ENCODE measurements at places on chromosomes 1 and 21.

GRCh38 chr1:168799927-168800605 is 71.1 kb upstream of the DPT start:
- DNase-seq = no peak

DNA sequence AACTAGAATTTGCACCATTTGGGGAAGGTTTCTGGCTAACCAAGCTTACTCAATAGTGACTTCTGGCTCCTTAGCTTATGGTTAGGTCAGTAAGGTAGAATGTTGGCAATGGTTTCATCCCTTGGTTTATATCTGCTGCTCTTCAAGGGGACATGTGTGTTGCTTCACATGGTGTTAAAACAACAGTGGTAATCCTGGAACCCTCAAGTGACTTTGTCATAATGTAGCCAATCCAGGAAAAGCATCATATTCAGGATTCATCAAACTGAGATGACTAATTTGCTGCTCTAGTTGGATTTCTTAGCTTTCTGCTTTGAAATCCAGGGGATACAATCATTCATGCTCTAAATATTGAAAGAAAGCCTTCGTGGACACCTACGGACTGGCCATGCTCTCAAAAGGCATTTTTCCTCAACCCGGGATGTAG is 108.7 kb downstream of the RGL1 start:
- no peak for DNase-seq

DNA sequence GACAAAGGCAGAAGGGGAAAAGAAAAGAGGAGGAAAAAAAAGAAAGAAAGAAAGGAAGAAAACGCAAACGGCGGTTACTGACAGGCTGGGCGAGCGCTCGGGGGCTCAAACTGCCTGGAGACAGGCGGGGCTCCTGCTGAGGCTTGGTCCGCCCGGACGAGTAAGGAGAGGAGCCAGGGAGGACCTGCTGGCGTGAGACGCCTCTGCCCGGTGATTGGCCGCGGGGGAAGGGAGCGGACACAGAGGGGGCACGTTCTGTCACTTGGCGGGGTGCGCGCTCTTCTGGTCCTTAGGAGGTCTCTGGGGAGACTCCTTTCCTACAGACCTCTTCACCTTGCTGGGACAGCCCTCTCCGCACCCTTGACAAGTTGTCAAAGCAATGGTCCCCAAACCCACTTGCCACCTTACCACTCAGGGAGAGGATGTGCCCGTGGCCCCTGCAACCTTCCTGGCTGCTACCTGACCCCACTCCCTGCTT is 791 bp upstream of the PIK3R3 start:
- no peak for DNase-seq

- DNase-seq = no peak
These were observed 15.1 kb downstream of the ELK4 start for GRCh38 chr1:205616563-205617293.

DNA sequence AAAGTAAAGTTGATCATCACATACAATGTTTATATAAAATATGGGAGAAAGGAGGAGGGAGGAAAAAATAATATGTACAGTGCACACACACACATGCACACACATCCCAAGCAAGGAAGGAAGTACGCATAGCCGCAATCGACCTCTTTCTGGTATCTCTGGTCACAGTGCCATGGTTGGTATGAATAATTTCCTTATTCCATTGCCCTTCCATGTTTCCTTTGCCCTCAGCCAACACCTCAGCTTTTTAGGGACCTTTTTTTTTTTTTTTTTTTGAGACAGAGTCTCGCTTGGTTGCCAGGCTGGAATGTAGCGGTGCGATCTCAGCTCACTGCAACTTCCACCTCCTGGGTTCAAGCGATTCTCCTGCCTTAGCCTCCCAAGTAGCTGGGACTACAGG is 20.6 kb downstream of the CITED4 start:
- no peak for DNase-seq

GRCh38 chr1:222931023-222931422 is 116.2 kb downstream of the DISP1 start:
- DNase-seq = no peak

GRCh38 chr1:13560541-13560940 is 23.1 kb upstream of the PDPN start:
- DNase-seq = no peak

- no peak for DNase-seq
These were observed 110.0 kb upstream of the COL11A1 start for GRCh38 chr1:103218369-103218768.

DNA sequence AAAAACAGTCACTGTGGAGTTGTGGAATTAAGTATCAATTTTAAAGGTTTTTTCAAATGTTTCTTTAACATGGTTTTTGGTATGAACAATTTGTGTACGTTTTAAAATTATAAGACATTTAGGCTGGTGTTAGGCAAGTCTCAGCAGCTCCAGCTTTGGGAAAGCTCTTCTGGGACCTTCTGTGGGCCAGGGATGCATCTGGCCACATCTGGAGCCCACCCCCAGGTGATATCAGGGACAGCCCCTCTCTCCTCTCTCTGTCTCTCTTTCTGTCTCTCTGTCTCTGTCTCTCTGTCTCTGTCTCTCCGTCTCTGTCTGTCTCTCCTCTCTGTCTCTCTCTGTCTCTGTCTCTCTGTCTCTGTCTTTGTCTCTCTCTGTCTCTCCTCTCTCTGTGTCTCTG is 1.3 kb upstream of the COL6A1 start:
- DNase-seq = no peak

DNA sequence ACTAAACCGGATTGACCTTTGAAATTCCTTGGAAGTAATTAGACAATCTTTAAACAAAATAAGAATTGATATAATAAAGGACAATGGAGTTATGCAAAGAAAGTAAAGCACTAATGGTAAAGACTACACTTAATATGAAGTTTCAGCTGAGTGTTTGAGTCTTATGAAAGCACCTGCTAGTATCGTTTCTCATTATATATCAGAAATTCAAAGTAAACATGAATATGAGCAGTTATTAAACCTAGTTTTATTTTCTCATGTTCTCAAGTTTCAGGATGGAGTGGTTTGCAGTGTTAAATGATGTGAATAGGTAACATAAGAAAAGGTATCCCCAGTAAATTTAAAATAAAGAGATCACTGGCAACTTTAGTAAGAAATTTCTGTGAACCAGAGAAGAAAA is 188.6 kb downstream of the ZP4 start:
- no peak for DNase-seq

- no peak for DNase-seq
These were observed 38.5 kb upstream of the LAX1 start for GRCh38 chr1:203726417-203726867.

GRCh38 chr1:44318097-44319088 is 36.7 kb downstream of the ERI3 start:
- peak; percentile 68 for DNase-seq

- no peak for DNase-seq
These were observed 90.4 kb upstream of the FMN2 start for GRCh38 chr1:240001177-240001740.

GRCh38 chr1:14296795-14297194 is 301.7 kb upstream of the KAZN start:
- DNase-seq = no peak

DNA sequence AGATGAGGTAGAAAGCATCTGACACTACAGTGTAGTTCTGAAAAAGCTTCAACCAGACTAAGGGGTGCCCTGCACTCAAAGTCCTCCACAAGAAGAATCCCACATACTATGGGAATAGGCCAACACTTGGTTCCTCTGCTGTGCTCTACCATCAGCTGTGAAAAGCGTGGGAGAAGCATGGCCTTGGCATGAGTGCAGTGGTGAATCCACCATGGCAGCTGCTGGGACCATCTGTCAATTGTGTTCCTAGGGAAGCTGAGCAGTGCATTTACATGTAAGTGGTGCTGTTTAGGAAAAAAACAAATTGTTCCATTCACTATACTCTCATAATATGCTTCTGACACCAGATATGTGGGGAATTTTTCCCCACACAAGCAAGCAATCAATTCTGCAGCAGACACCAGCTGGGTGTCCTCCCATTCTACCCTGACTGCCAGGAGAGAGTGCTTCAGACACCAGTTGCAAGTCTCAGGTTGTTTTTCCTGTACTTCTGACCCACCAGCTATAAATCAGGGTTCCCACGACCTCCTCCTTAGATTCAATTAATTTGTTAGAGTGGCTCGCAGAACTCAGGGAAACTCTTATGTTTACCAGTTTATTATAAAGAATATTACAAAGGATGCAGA is 230.8 kb upstream of the CHRM3 start:
- no peak for DNase-seq

GRCh38 chr1:156117414-156118176 is 3.1 kb downstream of the LMNA start:
- no peak for DNase-seq

Measured in NT2/D1 (cell line).